Hematopoietic multipotent progenitor cell treated with erythropoietin and hydrocortisone succinate and interleukin-3 and kit ligand, for 15 days (in vitro differentiated cells): ENCODE measurements at places on chromosomes 1 and 21.

- DNase-seq: no peak
These were observed 508.6 kb downstream of the RWDD3 start for GRCh38 chr1:95742591-95743089.

- no peak for DNase-seq
These were observed 9.5 kb downstream of the NOL9 start for GRCh38 chr1:6544831-6545230.

DNA sequence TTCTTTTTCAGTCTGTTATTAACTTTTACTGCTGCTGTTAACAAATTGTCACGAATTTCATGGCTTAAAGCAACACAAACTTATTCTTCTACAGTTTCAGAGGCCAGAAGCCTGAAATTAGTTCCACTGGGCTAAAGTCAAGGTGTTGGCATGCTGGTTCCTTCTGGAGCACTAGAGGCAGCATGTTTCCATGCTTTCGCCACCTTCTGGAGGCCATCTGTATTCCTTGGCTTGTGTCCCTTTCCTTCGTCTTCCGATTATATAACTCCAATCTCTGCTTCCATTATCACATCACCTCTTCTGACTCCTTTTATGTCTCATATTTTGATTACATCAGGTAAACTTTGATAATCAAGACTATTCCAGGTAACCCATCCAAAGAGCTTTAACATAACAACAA, 1742.1 kb downstream of the BRINP3 start:
- no peak for DNase-seq

- no peak for DNase-seq
These were observed 25.8 kb downstream of the IL6R start for GRCh38 chr1:154430903-154431302.

GRCh38 chr1:25566730-25567341, 23.4 kb downstream of the LDLRAP1 start:
- DNase-seq: no peak

DNA sequence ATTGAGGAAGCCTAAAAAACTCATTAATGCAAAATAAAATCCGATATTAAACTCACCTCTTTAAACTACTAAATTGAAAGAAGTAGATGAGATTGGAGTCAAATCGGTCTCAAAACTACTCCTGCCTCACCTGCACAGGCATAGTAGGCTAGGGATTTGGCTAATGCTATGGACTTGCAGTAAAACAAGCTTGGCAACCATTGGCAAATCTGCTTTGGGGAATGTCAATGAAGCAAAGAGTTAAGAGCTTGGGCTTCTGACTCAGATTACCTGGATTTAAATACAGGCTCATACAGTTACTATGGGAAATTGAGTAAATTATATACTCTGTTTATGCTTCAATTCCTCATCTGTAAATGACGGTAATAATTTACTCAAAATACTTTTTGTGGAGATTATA, 111.4 kb downstream of the TTLL7 start:
- no peak for DNase-seq

DNA sequence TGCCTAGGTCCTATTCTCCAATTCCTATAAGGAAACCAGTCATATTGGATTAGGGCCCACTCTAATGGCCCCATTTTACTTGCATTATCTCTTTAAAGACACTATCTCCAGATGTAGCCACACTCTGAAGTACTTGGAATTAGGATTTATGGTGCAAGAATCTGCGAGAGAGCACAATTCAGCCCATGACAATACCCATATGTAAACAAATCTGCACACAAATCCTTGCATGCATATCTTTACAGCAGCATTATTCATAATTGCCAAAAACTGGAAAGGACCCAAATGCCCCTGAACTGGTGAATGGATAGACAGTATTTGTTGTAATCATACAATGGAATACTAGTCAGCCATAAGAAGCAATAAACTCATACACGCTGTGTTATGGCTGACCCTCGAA, 229.8 kb upstream of the ADAMTS5 start:
- DNase-seq: no peak

DNA sequence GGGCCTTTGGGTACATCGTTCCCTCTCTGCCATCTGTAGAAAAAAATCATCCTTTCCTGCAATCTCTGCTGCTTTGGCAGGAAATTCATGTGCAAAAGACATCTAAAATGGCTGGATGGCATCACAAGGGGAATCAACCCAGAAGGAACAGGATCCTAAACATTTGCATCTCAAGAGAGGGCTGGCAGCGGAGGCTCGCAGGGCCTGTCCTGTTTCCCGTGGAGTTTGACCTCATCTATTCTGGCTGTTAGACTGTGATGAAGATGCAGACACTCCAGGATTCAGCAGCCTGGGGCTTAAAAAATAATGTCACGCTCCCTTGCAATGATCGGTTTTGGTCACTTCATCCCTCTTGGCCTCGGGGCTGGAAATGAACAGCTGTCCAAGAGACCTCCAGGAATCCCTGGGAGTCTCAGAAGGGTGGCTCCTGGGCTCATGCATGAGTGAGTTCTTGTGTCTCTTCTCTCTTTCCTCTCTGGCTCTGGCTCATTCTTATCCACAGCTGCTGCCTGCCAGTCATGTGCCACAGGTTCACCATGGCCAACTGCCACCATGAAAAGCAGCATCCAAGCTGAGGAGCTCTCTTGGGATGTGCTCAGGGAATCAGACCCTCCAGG, 16.1 kb upstream of the PCP4 start:
- no peak for DNase-seq

DNA sequence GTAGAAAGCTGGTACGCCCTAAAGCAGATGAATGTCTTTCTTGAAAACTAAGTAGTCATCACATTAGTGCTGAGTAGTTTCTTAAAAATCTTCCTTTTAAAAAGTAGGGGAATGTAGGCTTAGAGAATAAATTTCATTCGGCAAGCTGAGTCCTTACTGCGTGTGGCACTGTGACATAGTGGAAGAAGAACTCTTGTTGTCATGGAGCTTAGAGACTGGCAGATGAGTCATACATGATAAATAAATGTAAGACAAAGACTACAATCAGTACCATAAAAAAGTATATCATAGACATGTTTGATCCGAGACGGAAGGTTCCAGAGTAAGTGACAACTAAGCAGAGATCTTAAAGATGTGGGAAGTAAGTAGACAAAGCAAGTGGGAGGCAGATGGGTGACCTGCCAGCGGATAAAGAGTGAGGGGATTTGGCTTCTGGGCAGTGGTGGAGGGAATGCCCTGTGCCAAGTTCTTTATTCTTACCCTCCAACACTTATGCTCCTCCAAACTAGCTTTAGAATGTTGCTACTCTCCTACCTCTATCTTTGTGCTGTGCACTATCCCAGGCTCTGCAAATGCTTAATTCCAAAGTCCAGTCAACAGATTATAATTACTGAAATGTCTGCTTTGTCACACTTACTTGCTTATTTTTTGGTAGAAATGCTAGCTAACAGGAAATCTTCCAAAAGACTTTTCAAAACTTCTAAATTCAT, 608.5 kb upstream of the USP24 start:
- no peak for DNase-seq

DNA sequence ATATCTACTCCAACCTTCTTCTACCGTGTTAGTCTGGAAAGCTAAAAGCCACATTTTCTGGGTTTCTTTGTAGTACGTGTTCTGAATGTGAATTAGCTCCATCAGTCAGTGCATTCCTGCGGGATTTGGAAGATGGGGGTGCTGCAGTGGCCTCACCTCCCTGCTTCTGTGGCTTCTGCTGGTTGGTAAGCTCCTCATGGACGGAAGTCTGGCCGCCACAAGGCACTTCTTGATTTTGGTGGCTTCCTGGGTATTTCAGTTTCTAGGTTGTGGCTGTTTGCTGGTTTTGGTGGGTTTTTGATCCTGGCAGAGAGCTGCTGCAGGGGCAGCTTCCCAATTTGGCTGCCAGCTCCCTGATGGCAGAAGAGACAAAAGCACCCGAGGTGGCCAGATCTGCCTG, 20.9 kb upstream of the TACSTD2 start:
- DNase-seq: no peak

- no peak for DNase-seq
These were observed 1030.0 kb downstream of the MRPL39 start for GRCh38 chr21:24577301-24577700.

- DNase-seq: no peak
These were observed 40.6 kb downstream of the SRRM1 start for GRCh38 chr1:24683713-24684162.

DNA sequence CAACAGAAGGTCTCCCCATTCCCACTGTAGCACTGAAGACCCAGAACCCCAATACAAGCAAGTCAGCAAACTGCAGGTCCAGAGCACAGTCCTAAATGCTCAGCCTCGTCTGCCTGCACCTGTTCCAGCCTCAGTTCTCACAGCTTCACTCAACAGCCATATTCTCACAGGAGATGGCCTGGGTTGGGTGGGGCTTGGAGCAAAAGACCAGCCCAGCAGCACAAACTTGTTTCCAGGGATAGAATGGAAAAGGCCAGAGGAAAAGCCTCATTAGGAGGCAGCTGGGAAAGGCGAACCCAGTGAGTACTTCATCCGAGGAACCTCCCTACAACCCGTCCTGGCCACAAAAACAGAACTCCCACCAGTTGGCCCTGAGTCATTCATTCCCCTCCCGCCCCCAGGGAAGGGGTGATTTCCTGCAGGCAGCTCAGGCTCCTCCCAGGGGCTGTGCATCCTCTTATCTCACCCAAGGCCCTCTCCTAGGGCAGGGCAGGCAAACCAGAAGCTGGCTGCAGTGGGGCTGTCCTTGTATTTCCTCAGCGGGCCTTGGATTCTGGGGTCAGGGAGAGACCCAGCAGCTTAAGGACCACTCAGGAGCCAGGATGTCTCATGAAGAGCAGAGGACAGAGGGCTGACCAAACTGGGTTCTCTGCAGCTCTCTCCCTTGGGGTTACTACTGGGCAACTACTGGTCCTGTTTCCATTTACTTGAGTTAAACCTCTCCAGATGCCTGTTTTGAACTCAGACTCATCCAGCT, 7.4 kb upstream of the MPL start:
- peak; percentile 51 for DNase-seq

- peak; percentile 69 for DNase-seq
These were observed 35.9 kb downstream of the USP24 start for GRCh38 chr1:55179177-55179835.

GRCh38 chr1:20137604-20138003, 1.5 kb upstream of the PLA2G2F start:
- DNase-seq: no peak

GRCh38 chr1:201760516-201760915, 68.4 kb upstream of the IPO9 start:
- no peak for DNase-seq

DNA sequence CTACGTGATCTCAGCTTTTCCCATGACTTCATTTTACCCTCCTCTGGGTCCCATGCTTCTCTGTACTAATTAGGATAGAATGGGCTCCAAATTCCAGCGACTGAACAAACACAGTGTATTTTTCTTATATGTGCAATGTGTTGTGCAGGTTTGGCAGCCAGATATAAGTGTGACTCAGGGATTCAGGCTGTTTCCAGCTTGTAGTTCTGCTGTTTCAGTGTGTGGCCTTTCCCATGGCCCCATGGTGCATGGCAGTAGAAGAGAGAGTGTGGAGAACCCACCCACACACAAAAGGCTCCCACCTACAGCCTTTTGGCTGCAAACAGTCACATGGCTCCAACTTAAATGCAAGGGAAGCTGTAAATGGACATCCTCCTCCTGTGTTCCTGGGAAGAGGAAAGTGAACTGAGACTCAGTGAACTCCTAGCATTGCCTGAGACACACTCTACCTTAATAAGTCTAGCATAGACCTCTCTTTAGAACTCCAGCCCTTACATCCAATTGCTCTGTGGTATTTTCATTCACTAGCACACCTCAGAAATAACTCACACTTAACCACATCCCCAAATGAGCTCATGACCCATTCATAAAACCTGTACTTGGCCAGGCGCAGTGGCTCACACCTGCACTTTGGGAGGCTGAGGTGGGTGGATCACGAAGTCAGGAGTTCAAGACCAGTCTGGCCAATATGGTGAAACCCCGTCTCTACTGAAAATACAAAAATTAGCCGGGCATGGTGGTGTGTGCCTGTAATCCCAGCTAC, 58.7 kb downstream of the KIAA0040 start:
- no peak for DNase-seq

GRCh38 chr1:209335178-209335577, 248.3 kb upstream of the CAMK1G start:
- DNase-seq: no peak

DNA sequence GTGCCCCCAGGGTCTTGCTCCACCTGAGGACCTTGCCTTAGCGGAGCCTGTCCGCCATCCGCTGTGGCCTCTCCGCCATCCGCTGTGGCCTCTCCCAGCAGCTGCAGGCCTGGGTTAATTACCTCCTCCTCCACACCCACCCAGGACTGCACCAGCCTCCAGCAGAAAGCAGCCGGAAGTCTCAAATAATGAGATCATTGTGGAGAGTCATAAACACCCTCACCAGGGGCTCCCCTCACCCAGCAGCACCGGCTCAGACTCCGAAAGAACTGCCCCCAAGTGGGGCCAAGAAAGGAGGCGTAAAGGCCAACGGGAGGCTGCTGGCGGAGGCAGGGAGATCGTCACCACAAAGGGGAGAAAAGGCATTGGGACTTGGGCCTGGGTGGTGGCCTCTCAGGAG, 10.7 kb upstream of the GPR153 start:
- no peak for DNase-seq

GRCh38 chr1:99943223-99943794, 26.5 kb upstream of the SLC35A3 start:
- DNase-seq: peak; percentile 10

- no peak for DNase-seq
These were observed 66.2 kb upstream of the HMCN1 start for GRCh38 chr1:185668013-185668412.

DNA sequence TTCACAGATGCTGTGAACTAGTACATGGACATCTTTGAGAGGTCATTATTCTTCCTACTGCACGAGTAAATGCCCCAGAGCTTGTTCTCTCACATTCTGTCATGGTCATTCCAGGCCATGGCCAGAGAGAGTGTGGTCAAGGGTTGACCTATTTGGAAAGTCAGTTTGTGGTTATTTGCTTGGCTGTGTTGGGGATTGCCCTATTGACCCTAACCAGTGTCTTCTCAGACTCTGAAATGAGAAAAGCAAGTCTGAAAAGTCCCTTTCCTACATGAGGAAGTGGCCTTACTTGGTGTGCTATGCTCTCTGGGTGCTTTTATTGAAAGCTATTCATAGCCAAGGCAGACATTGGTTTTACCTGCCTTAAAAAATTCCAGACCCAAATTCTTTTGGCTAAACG, 26.6 kb downstream of the CLIC6 start:
- DNase-seq: no peak

- no peak for DNase-seq
These were observed 42.0 kb upstream of the LDLRAP1 start for GRCh38 chr1:25501235-25502058.

DNA sequence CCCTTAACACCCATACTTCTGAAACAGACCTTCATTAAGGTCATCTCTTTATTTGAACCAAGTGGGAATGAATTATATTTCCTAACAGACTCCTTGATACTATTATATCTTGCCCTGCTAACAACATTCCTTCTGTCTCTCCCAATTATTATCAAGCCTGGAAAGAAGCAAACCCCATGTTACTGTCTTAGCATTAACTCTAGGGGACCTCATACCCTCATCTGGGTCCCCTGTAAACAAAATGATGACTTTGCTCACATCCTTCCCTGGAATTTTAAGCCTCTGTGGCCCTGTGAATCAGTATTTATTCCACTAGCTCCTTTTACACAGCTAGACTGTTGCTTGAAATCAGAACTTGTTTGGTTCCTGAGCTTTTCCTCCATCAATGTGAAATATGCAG, 38.3 kb upstream of the BCL10 start:
- DNase-seq: no peak
